H1 (cell line): ENCODE measurements at places on chromosomes 2 and 18.
A peak's percentile ranks its signal among the peaks of the same experiment; 100 is the strongest.

DNA sequence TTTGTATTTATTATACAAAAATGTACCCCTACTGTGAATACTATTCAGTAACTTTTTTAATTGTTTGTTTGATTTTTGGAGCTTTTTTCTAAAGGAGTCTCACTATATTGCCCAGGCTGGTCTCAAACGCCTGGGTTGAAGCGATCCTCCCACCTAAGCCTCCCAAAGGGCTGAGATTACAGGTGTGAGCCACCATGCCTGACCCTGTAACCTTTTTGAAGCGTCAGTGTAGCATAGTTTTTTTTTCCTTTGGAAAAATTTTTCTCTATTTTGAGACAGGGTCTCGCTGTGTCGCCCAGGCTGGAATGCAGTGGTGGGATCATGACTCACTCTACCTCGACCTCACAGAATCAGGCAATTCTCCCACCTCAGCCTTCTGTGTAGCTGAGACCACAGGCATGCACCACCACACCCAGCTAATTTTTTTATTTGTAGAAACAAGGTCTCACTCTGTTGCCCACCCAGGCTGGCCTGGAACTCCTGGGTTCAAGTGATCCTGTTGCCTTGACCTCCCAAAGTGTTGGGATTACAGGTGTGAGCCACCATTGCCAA lies 2.0 kb downstream of the GMCL1 start:
- no peak for DNase-seq

DNA sequence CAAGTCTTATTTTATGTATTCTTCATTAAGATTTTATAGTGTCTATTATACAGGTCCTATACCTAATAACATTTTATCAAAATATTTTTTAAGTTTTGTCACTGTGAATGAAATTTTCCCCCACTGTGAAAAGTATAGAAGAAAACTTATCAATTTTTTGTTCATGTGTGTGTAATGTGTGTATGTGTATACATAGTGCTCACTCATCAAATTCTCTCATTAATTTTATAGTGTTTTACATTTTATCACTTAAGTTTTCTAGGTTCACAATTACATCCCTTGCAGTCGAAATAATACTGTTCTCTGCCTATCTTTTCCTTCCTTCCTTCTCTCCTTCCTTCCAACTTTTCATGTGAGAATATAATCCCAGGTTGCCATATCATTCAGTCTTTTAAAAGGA lies 93.2 kb upstream of the FBXO11 start:
- no peak for DNase-seq

DNA sequence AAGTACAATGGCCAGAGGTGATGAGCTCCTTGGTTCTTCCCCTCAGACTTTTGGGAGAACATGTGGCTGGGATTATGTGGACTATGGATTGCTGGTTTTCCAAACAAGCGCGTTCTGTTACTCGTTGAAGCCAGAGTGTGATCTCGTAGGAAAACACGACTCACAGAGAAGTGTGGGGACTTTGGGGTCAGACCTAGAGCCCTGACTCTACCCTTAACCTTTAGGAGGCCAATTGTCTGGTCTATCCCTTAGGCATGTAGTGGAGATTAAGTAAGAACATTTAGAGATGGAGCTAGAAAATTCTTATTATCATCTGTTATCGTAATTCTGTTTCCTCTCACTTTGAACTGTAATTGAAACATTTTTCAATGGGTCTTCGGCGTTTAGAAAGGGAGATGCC lies 35.8 kb downstream of the BCL2L11 start:
- DNase-seq: no peak

- no peak for DNase-seq
Measured at GRCh38 chr18:72206814-72207213, 337.3 kb downstream of the CBLN2 start.

DNA sequence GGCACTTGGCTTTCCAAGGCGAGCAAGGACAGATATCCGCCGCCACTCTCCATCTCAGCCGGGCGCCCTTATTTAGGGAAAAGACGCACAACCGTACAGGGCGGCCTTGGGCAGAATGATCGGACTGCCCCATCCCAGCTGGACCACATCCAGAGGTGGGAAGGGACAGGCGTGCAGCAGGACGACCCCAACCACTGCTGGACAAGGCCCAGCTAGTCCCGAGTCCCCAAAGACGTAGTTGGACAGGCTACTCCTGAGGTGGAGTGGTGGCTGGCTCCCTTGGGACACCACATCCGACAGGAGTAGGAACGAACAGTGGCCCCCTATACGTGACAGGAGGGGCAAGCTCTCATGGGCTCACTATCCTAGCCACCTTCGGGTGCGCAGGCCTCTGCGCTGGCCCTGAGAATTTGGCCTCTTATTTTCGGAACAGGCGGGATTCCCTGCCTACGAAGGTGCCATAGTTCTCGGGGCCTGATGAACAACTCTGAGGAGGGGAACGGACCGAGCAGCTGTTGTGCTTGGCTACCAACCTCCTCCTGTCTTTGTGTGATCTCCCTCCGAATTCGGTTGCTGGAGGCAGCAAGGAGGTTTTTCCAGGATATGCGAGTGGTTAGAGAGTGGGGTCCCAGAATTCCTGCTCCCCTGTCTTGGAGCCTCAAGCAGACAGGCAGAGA lies 2.3 kb downstream of the FEV start:
- no peak for DNase-seq

- no peak for DNase-seq
Measured at GRCh38 chr2:210539578-210540416, 16.6 kb upstream of the CPS1 start.

DNA sequence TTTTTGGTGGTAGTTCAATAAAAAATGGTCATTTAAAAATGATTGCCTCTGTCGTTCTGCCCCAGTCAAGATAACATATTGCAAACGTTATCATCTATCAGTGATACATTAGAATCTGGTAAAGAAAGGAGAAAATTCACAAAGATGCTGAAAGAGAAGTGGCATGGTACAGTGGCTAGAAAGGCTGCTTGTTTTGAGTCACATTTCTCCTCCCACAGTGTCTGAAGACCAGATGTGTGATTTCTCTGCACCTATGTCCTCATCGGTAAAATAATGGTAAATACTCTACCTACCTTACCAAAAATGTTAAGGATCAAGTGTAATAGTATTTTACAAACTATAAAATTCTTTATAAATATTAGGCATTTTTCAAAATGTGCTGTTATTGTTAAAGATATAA lies 76.1 kb upstream of the NOSTRIN start:
- DNase-seq: no peak

- DNase-seq: no peak
Measured at GRCh38 chr18:41693008-41693407, 262.0 kb upstream of the PIK3C3 start.

DNA sequence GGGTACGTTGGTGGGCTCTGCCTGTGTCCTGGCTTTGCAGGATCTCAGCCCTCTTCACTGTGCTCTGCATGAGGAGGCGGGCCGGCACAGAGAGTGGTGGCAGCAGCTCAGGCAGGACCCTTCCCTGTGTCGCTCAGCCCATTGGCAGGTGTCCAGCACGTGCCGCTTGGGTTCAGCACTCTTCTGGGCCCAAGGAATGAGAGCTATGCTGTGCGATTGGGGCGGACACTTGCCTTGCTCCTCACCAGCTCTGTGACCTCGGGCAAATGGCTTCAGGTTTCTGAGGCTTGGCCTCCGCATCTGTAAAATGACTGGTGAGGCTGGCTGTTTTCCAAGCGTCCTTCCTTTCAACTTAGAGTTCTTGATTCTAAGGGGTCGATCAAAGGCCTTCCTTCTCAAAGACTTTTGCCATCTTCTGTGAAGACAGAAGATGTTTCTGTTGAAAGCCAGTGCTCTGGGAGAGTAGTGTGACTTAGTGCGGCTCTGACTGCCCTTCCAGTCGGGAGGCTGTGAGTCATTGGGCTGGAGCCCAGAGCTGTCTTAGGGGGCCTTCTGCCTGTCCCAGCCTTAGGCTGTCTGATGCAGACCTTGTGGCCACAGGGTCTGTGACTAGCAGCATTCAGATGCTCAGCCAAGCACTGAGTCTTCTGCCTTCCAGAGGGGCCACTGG lies 35.6 kb downstream of the GLI2 start:
- no peak for DNase-seq

DNA sequence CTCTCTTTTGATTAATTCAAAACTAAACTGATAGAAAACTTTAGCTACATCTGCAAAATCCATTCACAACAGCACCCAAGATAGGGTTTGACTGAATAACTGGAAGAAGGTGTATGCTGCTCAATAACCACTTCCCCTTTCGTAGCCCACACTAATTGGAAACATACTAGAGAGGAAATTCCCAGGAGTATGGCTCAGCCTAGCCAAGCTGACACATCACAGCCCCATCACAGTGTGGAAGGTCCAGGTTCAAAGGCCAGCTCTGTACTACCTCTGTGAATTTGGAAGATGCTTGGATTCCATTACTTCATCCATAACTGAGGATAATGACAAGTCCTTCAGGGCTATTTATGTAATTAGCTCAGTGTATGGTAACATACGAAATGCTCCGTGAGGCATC lies 185.4 kb downstream of the FBXO15 start:
- DNase-seq: no peak

DNA sequence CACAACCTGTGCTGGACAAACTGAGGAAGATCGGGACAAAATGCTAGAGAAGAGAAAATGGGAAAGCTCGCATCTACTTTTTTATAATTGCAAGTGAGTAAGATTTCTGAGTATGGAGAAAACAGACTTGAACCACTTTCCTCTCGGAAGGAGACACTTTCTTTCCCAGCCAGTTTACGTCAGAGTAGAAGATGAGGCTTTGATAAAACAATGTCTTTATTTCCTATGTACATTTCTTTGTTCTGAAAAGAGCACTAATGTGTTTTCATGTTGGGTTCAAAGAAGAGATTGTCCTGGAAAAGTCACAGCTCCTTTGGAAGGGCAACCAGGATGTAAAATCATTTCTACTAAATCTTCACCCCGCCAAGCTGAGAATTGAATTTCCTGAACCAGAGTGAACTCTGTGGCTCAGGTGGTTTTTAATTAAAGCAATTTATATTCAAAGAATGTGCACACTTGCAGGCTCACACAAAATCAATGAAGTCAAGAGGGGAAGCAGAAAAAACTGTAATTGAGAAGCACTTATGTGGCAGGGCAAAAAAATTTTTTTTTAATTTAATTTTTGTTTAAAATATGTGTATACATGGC lies 23.4 kb upstream of the ITGA6 start:
- no peak for DNase-seq

DNA sequence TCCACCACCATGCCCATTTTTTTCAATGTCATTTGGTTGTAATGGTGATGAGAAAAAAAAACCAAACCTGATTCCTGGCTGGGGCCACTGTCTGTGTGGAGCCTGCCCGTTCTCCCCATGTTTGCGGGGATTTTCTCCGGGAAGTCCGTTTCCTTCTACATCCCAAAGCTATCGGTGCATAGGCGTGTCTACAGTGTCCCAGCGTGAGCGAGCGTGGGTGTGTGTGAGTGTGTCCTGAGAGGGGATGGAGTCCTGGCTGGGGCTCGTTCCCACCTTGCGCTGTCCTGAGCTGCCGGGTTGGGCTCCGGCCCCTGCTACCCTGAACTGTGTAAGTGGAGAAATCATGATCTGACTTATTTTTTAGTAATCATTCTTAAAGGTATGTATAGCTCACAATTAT lies 7.3 kb upstream of the ZAP70 start:
- peak; percentile 35 for DNase-seq

DNA sequence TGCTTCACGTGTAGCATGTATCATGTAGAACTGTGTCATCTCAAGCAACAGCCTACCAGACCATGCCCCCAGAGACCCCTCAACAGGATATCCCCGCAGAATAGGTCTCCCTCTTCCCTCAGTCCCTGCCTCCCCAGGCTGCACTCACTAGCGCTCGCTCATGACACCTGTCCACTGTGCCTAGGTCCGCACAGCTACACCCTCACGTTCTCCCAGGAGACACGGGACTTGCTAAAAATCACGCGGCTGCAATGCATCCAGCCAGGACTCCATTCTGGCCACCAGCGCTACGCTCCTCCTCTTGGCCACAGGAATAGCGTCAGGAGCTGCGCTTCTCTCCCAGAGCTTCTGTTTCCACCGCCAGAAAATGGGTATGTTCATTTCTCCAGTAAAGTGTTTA lies 2.5 kb downstream of the PXDN start:
- DNase-seq: peak; percentile 43

GRCh38 chr2:95359031-95359430 lies 43.5 kb upstream of the FAHD2A start:
- DNase-seq: no peak

- DNase-seq: no peak
Measured at GRCh38 chr2:208548700-208549099, 142.1 kb downstream of the PTH2R start.

DNA sequence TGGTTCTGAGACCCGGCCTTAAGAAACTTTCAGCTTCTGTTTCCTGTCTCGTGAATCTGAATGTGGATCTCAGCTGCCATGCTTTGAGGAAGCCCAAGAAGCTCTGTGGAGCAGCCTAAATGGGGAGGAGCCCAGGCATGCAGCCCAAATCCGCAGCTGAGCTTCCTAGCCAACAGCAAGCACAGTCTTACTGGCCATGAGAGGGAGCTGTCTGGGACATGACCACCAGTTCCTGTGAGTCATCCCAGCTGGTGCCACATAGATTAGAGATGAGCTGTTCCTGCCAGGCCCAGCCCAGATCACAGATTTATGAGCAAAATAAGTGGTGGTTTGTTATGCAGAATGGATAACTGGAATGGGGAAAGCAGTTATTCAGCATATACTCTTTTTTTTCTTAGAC lies 224.4 kb upstream of the APCDD1 start:
- peak; percentile 21 for DNase-seq

DNA sequence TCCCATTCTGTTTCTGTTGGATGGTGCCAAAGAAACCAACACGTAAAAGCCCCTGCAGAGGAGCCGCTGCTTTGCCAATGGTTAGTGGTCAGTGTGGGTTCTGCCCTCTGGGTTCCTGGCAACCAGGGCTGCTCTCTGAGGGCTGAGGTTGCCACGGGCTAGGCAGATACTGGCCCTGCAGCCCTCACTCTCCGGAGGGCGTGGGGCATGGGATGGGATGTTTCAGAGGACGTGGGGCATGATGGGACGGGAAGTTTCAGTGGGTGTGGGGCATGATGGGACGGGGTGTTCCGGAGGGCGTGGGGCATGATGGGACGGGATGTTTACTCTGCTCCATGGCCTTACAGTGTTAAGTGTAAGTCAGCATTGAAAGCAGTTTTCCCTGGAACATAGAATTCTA lies 34.2 kb downstream of the ADI1 start:
- no peak for DNase-seq

GRCh38 chr2:65046633-65047407 lies 9.4 kb upstream of the CEP68 start:
- no peak for DNase-seq

- DNase-seq: no peak
Measured at GRCh38 chr2:73982140-73982617, 2.5 kb upstream of the TET3 start.

- DNase-seq: no peak
Measured at GRCh38 chr2:30796699-30797098, 10.5 kb downstream of the CAPN13 start.

- no peak for DNase-seq
Measured at GRCh38 chr2:79000008-79000576, 25.4 kb upstream of the REG3G start.

GRCh38 chr2:207601774-207602173 lies 23.4 kb downstream of the METTL21A start:
- no peak for DNase-seq

- no peak for DNase-seq
Measured at GRCh38 chr2:200653021-200653420, 67.2 kb downstream of the AOX1 start.

- DNase-seq: no peak
Measured at GRCh38 chr2:239162976-239163687, 237.7 kb downstream of the HDAC4 start.
